ENCODE measurements at places on chromosomes 16 and 17. TPM values are rescaled to one million over a fixed set of nuclear protein-coding genes. Genes with fewer than 3 reads are reported as not detected.
A peak's percentile ranks its signal among the peaks of the same experiment; 100 is the strongest.

CCL3 gene
- not detected for total RNA-seq

CTRB1 gene
- total RNA-seq = not detected

CBX8 gene
- 1.7 TPM for total RNA-seq

SLC12A3 gene
- total RNA-seq = not detected

MMP2 gene
- total RNA-seq = 1,244 TPM

EPOP gene
- total RNA-seq = 5.0 TPM

SLC9A5 gene
- 0.65 TPM for total RNA-seq

C17orf78 gene
- not detected for total RNA-seq

TBC1D3 gene
- not detected for total RNA-seq

RND2 gene
- 0.45 TPM for total RNA-seq

- DNase-seq = peak; percentile 2
These were observed 424.1 kb downstream of the CA10 start for GRCh38 chr17:51734462-51734861.

GRCh38 chr17:78438271-78438691 is 59.8 kb downstream of the PGS1 start:
- no peak for DNase-seq

GRCh38 chr17:57585341-57586195 is 159.5 kb downstream of the CCDC182 start:
- DNase-seq = no peak

DNA sequence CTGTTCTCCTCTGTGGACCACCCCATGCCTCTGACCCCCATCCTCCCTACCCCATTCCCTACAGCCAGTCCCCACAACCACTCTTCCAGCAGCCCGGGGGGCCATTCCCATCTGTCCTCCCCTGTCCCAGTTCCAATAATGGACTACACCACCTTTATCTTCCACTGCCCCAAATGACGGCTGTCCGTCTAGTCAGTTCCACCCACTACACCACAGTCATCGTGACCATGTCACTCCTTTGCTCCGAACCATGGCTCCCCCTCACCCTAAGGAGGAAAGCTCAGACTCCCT is 15.3 kb downstream of the PDP2 start:
- DNase-seq = no peak

DNA sequence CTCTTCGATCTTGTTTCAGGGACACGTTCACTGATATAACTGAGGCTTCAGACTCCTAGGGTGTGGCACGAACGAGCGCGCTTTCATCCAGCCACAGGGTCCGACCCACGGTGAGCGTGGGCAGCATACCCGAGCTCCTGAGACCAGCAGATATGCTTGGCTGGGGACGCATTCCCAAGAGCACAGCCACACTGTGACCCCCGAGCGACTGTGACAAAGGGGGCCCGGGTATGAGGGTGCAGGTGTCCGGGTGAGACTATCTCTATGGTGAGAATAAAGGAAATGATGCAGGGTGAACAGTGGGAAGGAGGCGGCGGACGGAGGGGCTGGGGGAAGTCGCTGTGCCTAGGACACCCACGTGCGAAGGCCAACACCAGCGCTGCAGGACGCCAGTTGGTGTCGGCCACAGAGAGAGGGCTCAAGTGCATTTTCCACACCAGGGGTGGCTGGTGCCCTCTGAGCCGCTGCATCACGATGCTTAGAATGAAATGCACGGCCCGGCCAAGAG is 17.6 kb downstream of the RPH3AL start:
- no peak for DNase-seq

DNA sequence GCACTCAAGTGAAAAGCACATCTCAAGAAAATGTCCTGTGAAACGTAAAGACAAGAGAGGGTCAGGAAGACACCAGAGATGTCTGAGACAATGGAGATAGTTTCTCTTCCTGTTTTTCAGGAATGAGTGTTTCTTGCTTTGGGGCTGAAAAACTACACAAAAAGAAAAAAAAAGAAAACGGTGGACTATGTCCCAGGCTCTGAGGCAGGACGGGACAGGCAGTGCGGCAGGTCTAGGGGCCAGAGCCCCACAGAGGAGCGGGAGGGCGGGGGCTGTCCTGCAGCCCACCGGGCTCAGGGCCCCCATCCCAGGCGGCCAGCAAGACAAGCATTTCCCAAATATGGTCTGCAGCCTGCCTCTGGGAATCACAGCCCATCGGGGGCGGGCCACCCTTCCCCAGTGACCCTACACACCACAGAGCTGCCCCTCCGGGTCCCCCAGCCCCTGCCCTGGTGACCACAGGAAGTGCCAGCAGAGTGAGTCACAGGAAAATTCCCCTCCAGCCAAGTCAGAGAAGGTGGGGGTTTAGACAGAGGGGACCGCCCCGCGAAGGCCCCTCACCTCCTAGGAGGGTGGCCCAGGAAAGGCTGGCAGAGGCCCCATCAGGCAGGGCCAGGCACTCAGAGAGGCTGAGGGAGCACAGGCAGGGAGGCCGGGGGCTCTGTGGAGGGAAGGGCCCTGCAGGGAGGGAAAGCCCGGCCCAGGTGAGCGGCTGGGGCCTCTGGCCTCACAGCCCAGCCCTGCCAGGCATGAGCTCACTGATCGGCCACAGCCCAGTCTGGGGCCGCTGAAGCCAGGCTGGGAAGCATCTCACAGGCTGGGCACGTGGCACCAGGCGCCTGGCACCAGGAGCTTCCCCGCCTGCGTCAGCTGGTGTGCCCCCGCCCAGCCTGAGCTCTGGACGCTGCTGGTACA is 6.3 kb downstream of the BCAR1 start:
- DNase-seq = peak; percentile 93

GRCh38 chr16:78211020-78211599 is 111.7 kb downstream of the WWOX start:
- DNase-seq = no peak

- no peak for DNase-seq
These were observed 557.7 kb upstream of the CDH5 start for GRCh38 chr16:65808790-65809189.

- no peak for DNase-seq
These were observed 137.8 kb upstream of the CIBAR2 start for GRCh38 chr16:85250147-85250463.

DNA sequence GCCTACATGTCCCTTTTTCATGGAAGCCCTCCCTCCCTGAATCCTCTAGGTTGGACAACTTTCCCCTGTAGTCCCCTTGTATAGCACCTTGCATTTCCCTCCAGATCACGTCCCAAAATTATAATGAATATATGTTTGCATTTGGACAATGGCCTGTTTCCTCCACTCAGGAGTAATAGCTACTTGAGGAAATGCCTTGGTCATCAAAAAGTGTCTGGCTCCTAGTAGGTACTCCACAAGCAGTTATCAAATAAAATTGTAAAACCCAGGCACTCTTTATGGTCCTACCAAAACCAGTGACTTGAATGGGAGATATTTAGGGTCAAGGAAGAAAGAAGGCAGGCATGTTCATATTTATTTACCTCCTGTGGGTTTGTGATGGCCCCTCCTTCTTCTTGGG is 59.6 kb downstream of the RBFOX1 start:
- no peak for DNase-seq

GRCh38 chr17:58517928-58518609 is 3.6 kb upstream of the MTMR4 start:
- peak; percentile 100 for DNase-seq

DNA sequence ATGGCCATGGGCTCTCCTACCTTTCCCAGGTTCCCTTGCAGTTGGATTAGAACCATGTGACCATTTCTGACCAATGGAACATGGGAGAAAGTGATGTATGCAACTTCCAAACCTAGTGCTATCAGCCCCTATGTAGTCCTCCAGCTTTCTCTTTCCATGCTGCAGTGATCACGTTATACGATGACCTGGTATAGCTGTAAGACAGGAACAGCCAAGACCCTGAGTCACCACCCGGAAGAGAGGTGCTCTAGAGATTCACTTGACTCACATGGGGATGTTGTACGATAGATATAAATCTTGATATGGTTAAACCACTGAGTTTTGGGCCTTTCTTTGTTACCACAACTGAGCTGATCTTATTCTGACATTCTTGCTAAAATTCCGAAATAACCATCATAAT is 65.1 kb downstream of the NOG start:
- DNase-seq = no peak

DNA sequence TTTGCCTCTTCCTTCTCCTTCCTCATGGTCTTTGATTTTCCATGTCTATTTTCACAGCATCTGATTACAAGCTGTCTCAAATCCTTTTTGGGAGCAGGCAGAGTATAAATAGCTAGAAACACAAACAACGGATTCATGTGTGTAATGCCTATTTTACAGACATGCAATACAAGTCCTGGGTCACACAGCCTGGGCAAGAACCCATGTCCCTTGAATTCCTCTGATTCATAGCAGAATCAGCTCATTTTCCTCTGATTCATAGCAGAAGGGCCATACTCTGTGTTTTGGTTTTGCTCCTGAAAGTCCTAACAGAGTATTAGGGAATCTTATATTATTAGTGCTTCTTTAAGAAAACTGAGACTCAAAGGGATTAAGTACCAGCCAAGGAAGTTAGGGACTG is 71.3 kb downstream of the IRX5 start:
- DNase-seq = peak; percentile 56

GRCh38 chr17:82639628-82640027 is 8.6 kb downstream of the WDR45B start:
- no peak for DNase-seq

- DNase-seq = no peak
These were observed 40.3 kb downstream of the AP2B1 start for GRCh38 chr17:35627417-35627816.

- no peak for DNase-seq
These were observed 8.1 kb downstream of the MYOCD start for GRCh38 chr17:12673788-12674187.

- DNase-seq = peak; percentile 43
These were observed 13.9 kb upstream of the KRTAP17-1 start for GRCh38 chr17:41329279-41329948.

DNA sequence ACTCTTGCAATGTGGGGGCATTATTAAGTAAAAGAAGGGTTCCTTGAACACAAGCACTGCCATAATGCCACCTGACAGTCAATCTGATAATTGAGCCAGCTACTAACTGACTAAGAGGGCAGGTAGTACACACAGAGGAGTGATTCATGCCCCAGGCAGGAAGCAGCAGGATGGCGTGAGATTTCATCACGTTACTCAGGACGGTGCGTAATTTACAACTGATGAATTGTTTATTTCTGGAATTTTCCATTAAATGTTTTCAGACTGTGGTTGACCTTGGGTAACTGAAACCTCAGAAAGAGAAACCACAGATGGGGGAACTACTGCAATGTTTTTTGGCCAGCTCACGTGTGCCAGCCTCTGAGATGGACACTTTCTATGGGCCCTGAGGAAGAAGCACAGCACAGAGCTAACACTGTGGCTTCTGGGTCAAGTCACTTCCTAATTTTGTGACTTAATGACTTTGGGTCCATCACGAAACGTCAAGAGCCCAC is 46.7 kb downstream of the C17orf67 start:
- peak; percentile 69 for DNase-seq

GRCh38 chr16:88999457-89000206 is 22.6 kb upstream of the CBFA2T3 start:
- DNase-seq = no peak

GRCh38 chr17:66950325-66950724 is 14.2 kb upstream of the CACNG4 start:
- no peak for DNase-seq

DNA sequence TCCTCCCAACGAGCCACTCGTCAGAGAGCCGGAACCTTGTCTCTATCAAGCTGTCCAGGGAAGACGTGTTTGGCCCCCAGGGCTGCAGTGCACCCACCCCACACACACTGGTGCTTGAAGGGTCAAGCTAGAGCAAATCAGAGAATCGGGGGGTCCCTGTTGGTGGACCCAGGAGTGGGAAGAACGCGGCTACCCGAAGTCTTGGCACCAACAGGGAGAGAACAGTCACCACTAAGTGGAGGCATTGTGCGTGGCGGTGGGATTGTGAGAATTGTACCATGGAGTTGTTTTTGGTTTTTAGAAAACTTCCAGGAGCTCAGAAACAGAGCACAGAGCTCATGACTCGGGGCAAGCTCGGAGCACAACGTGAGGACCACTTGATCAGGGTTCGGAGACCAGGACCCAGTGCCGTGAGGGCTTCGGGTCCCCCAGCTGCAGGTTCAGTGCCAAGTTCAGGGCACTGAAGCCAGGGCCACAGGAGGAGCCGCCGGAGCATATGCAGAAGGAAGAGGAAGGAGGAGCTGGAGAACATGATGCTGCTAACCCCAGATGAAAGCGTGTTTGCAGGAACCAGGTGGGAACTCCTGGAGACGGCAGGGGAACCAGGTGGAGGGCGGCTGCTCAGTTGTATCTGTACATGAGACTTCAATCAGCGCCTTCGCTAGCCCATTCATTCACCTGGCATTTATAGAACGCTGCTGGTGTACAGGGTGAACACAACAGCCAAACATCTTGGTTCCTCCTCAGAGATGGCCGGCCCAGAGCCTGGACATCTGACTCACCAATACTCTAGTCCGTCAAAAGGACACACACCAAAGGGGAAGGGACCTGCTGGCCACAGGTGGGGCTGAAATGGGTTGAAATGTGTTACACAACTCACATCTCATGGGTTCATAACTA is 42.8 kb downstream of the METRNL start:
- no peak for DNase-seq

GRCh38 chr16:56549161-56549560 is 15.7 kb upstream of the MT4 start:
- no peak for DNase-seq
